NCI-H510A (cell line): ENCODE measurements at places on chromosomes 4 and X.

DNA sequence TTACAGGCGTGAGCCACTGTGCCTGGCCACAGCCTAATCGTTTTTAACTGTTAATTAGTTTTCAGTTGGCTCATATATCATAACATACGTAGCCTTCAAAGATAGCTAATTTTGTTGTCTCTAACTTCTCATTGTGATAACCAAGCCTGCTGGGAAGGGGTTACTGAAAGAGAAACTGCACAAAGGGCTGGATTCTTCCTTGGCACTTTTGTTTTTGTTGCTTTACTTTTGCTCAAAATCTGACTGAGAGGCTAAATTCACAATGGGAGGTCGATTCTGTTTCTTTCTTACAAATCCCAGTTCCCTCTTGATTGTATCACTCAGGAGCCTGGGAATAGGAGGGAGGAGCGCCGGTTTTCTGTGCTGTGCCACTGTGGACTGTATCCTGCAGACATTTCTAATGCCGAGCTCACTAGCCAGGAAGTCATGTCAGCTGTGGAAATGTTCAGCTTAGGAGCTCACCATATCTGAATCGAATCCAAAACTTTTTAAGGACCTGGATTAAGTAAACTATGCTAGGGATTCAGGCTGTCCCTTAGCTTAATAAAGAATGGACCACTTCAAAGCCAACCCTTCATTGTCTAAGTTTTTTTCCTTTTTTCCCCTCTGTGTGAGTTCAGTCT lies 120.5 kb upstream of the FAT1 start:
- no peak for DNase-seq

DNA sequence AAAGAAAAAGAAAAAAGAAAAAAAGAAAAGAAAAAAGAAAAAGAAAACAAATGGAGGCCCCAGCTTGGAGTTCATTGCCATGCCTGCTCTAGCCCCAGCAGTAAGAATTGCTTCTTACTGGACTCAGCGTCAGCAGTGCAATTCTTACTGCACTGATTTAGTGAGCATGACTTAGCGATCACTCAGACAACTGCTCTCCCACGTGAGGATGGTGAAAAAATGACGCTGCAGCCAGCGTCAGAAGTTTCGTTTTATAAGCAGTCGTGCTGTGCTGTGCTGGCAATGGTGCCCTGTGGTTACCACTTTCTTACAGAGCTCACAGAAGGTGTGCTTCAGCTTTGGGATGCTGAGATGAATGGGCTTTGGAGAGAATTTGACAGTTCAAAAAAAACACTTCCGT lies 68.3 kb upstream of the DDX3X start:
- no peak for DNase-seq

GRCh38 chr4:110754716-110755115 lies 131.8 kb upstream of the PITX2 start:
- DNase-seq: no peak

DNA sequence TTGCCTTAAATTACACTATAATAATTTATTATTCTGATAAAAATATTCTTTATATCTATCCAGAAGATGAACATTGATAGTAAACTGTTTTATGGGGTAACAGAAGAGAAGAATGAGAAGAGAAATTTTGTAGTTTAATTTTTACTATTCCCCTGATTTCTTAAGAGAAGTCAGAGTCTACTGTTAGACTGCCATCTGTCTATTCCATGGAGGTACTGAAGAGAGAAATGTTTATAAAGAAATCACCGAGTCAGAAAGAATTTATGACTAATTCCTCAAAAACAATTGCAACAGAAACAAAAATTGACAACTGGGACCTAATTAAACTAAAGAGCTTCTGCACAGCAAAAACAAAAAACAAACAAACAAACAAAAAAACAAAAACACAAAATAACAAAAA lies 149.9 kb downstream of the FGF16 start:
- no peak for DNase-seq

- no peak for DNase-seq
Observed at GRCh38 chr4:76518241-76518640, 83.2 kb downstream of the SHROOM3 start.

GRCh38 chr4:78459327-78459726 lies 92.2 kb upstream of the ANXA3 start:
- no peak for DNase-seq
